ENCODE measurements at places on chromosomes 5 and 9.

GRCh38 chr5:169909945-169910344 is 70.3 kb downstream of the INSYN2B start:
- no peak for DNase-seq

DNA sequence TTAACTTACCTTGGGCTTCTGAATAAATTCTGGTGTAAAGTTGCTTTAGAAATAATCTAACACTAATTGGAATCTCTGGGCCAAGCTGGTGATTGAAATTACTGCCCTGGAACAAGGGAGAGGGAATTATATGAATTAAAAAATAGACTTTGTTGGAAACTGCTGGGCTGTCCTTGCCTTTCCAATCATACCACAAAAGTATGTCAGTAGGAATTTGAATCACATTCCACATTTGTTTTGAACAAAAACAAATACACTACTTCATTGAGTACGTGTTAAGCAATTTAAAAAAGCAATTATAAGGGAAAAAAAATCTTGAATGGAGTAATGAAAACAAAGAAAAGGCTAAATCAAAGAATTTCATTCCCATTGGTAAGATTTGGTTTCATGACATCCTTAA is 102.5 kb upstream of the SREK1 start:
- no peak for DNase-seq

GRCh38 chr9:137705443-137705863 is 86.6 kb downstream of the EHMT1 start:
- DNase-seq = no peak

GRCh38 chr5:138911441-138911840 is 36.3 kb upstream of the LRRTM2 start:
- peak; percentile 66 for DNase-seq

DNA sequence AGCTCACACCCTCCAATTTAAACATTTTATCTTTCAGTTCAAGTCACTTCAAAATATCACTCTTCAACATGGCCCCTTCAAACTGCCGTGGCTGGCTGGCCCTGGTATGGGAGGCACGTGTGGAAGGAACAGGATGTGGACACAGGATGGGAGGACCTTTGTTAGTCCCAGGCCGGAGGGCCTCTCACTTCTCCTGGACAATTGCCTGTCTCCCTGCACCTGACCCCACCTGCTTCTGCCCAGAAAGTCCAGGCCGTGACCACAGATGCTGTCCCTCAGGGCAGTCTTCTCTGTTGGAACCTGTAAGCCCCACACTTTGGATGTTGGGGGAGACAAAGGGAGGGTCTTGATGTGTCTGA is 19.4 kb downstream of the AMBP start:
- DNase-seq = no peak

GRCh38 chr9:69265891-69266290 is 59.1 kb upstream of the ENTREP1 start:
- DNase-seq = peak; percentile 10

DNA sequence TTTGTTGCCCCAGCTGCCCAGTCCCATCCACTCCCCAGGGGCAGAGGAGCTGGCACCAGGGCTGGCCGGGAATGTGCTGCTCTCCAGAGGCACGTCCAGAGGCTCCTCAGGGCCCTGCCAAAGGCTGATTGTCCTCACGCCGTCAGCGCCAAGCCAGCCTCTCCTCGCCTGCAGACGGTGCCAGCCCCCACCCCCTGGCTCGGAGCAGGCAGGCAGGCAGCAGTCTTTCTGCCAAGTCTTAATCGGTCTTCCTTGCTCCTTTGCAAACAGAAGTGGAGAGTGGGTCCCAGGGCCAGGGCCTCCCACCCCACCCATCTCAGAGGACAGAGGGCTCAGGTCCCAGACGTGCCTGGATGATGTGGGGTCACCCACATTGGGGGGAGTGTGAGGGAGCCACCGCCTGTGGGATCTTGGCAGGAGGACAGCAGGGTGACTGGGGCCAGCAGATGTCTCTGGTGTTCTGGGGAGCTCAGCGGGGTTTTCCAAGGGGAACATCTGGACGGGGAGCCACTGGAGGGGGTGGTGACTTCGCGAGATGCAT is 36.3 kb downstream of the FAM163B start:
- no peak for DNase-seq

GRCh38 chr9:132018957-132019405 is 60.7 kb downstream of the MED27 start:
- peak; percentile 42 for DNase-seq

- peak; percentile 35 for DNase-seq
Observed at GRCh38 chr9:128946571-128947276, 679 bp downstream of the DOLK start.

DNA sequence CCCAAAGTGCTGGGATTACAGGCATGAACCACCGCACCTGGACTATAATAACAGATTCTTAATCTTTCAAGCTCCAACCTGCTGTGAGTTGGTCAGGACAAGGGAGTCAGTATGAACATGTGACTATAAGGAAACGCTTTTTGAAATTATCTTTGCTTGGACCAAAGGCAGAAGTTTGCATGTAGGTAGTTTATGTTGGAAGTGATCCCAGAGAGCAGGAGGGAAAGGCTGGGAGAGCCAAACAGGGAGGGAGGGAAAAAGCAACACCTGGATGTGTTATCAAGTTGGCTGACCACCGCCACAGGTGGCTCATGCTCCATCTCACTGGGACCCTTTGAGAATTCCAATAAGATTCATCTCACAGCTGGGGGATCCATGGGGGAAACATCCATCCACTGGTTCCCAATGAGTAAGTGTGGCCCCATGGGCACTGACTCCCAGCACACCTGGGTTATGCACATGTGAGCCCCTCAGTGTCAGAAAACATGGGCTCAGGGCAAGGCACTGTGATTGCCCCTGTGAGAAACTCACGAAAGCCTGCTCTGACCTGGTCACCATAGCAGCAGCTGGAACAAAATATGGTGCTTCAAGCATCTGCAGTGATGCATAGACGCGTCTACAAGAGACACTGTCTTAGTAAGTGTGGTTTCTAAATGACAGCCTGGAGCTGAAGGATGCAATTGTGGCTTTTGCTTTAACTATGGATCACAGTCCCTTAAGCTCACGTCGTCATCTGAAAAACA is 62.1 kb downstream of the ARSB start:
- no peak for DNase-seq
